ENCODE measurements at places on chromosomes 5 and 9.

DNA sequence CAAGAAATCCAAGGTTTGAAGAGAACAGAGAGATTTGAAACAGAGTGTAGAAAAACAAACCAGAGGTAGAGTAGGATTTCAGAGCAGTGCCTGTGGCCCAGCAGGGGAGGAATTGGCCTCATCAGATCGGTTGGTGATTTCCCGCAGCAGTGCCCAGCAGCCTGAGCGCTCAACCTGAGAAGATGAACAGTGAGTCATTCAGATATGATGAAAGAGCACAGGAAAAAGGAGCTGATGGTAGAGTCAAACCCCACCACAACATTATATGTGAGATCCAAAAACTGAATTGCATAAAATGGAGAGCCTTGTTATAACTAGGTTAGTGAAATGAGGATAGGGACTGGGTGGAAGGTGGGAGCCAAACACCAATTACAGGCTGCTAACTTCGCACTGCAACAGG lies 248.9 kb downstream of the PIK3R1 start:
- peak; percentile 55 for DNase-seq

DNA sequence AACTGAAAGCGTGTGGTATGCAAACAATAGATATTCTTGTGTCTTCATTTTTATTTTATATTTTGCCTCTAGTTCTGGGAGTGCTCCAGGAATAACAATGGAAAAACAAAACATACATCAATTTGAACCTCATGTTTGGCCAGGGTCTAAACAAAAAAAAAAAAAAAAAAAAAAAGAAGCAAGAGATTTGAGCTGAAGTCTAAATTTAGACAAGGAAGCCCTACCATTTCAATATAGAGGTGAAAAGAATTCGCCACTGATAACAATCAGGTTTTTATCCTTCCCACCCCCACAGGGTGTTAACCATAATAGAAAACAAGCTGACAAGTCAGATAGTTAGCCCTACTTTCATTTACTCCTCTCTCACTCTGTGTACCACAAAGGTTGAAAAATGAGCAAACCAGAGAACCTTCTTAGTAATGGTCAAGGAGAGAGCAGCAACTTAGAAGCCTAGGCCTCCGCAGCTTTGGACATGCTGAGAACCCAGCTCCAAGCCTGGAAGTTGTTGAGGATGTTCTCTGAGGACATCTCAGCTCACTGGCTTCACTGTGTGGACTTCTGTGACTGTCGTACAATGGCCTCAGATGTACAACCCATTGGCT lies 118.2 kb upstream of the HMHB1 start:
- no peak for DNase-seq

DNA sequence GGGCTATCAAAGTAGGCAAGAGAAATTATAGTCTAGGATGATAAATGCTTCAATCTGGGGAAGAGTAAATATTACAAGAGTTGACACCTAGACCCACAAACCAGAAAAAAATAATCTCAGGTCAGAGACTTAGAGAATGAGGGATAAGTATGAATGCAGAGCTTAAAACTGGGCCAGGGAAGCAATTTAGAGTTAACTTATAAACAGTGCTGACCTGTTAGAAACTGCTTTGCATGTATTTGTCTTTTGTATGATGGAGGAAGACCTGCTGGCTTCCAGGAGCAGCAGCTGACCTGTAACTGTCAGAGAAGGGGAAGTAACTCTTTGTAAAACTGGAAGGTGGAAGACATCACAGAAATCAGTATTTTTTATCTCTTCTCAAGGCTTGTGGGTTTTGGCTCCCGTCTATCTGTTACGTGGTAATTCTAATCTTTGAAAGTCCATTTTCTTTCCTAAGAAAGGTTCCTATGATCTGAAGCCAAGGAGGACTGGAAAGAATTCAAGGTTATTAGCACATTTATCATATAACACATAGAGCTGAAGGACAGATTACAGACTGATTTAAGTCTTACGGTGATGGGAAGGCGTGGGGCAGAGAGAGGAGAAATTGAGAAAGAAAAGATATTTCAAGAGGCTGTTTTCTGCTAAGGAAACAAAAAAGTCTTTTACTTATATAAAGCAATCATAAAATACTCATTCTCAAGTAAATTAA lies 114.7 kb upstream of the ADAMTS19 start:
- peak; percentile 5 for DNase-seq

DNA sequence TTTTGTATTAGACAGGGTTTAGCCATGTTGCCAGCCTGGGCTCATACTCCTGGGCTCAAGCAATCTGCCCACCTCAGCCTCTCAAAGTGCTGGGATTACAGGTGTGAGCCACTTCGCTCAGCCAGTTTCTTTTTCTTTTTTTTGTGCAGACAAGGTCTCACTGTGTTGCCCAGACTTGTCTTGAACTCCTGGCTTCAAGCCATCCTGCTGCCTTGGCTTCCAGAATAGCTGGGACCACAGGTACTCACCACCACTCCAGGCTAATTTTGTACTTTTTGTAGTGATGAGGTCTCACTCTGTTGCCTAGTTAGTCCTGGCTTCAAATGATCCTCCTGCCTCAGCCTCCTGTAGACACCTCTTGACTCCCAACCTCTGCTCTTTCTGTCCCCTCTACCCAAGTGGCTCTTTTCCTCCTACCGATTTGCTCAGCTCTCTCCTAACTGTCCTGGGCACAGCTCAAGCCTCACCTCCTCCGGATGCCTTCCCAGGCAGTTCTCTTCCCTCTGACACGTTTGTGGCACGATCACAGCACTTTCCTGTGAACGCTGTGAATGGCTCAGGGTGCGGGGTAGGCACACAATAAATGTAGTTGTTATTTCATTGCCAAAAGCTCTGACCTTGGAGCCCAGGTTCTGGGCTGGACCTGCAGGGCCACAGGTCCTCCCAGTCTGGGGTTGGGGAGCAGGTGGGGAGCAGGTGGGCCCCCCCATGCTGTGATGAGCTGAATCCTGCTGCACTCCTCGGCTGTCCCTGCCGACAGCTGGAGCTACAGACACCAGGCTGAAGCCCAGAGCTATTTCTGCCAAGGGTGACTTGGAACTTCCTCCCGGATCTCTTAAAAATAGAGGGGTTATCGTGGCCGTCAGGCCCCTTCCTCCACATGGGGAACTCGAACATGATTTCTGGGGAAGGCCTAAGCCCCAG lies 23.9 kb downstream of the GFI1B start:
- no peak for DNase-seq

GRCh38 chr5:35838370-35839042 lies 18.2 kb upstream of the IL7R start:
- DNase-seq = no peak

GRCh38 chr9:31745468-31745867 lies 639.0 kb upstream of the ACO1 start:
- DNase-seq = no peak

DNA sequence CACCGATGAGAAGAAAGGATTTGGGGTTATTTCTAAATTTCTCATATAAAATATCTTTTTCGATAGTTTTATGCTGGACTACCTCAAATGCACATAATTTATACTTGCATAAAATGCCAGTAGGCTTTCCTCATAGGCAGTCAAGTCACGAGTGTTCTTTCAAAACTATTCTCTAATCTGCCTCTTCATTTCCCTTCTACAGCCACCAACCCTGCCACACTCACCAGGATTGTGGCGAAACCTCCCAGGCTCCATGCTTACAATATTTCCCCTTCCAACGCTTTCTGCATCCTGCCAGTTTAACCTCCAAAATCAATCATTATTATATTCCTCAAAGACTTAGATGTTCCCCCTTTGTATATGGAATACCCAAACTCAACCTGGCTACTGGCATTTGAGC lies 65.4 kb downstream of the FRMD3 start:
- no peak for DNase-seq

DNA sequence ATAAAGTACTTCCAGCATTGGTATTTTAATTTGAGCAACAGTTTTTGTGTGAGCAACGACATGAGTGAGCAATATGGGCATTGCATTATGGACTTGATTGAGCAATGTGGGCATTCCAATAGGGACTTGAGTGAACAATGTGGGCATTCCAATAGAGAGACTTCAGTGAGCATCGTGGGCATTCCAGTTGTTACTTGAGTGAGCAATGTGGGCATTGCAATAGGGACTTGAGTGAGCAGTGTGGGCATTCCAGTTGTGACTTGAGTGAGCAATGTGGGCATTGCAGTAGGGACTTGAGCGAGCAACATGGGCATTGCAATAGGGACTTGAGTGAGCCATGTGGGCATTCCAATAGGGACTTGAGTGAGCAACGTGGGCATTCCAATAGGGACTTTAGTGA lies 52.2 kb downstream of the ZCCHC7 start:
- no peak for DNase-seq

- no peak for DNase-seq
Observed at GRCh38 chr9:22031655-22032411, 22.7 kb upstream of the CDKN2B start.

- DNase-seq = no peak
Observed at GRCh38 chr5:11048760-11049159, 287.7 kb upstream of the DAP start.

DNA sequence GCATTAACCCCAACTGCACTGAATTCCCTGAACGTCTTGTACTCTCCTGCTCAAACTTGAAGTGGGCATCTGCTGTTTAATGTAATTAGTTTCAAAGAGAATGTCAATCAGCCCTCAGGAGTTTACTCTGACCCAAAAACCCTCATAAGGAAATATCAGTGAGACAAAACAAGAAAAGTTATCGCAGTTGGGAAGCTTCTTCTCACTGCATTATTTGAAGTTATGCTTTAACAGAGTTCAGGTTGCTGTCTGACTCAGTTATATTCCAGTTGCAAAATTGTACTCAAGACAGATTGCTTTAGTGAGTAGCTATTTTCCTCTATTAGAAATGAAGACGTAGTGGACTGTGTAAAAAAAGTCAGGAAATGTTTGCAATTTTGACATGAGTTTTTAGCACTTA lies 52.1 kb downstream of the PPIC start:
- no peak for DNase-seq

- DNase-seq = no peak
Observed at GRCh38 chr9:108772301-108772894, 83.4 kb downstream of the ACTL7B start.

- DNase-seq = no peak
Observed at GRCh38 chr5:143459433-143459832, 55.9 kb upstream of the NR3C1 start.

DNA sequence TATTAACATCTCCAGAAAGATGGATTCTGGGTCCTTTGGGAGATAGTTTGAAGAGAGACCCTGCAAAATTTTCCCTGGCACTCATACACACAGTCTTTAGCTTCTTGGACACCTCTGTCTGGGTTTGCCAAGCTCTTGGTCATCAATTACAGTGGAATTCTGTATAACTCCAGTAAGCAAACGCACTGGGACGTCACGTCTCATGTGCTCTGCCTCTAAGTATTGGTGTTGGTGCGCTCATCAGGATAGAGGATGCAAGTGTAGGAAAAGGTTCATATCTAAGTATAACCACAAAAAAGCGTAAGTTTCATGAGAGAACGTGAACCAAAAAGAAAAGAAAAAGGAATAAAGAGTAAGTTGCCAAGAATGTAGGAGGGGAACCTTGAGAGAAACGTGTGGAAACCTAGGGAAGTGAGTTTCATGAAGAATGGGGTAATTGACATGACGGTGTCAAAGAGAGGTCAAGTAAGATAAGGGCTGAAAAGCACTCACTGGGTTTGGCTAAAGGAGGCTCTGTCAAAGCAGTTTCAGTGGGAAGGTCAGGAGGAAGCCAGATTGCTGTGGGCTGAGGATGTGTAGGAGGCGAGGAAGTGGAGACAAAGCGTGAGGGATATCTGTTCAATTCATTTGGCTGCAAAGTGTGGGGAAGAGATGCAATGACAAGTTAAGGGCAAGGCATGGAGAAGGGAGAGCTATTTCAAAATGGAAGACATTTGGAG lies 92.7 kb downstream of the RAD23B start:
- DNase-seq = peak; percentile 84

- no peak for DNase-seq
Observed at GRCh38 chr9:28301281-28301680, 728.0 kb upstream of the C9orf72 start.

DNA sequence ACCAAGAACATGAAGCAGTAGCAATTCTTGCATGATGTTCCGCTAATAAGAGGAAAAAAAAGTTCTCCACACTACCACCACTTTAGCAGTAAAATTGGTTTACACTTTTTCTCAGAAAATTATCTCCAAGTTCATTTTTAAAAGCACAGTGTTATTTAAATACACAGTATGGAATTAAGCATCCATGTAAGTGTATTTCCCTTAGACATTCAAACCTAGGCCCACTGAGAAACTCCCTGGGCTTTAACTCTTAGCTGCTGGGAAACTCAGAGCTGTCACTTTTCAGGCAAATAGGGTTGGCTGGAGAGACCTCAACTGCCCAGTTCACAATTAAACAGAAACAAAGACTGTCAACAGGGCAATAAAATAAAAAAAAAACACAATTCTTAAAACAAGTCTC lies 2.7 kb downstream of the GNAQ start:
- no peak for DNase-seq

DNA sequence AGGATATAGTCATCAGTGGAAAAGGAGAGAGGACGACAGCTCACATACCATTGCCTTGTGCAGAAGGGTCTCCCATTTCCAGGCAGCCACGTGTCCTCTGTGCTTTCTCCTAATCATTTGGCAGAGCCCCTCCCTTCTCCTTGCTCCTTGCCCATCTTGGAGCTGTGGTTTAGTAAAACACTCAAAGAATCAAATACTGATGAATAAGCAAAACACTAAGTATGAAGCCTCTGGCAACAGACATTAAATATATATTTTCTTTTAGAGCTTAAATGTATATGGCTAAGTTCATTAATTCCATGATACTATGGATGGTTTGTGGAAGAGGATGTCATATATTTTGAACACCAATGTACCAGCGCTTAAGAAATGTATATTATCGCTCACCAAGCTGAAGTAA lies 278.5 kb downstream of the SAXO1 start:
- DNase-seq = no peak

- no peak for DNase-seq
Observed at GRCh38 chr5:104702212-104702611, 1139.6 kb upstream of the NUDT12 start.

DNA sequence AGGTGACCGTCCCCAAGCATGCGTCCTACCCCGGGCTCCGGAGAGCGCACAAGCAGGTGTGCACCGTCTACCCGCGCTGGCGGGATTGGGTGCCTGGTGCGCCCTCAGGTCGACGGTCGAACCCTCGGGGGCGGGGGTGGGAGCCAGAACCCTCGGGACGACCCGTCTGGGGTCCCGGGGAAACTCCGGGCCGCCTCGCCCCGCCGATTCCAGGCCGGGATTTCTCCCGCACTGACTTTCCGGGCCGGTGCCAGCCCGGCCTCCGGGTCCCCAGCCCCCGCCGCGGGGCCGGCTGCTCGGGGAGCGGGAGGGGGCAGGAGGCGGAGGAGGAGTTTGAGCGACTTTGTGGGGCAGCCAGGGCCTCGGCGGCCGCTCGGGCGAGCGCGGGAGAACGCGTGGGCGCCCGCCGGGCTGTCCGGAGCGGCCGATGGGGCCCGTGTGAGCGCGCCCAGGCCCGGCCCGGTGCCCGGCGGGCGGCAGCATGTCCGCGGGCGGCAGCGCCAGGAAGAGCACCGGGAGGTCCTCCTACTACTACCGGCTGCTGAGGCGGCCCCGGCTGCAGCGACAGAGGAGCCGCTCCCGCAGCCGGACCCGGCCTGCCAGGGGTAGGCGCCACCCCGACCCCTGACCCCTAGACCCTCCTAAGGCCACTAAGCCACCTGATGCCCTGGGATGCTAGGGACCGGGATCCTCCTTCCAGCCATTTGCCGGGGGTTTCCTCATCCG lies at the start of gene DAB2IP:
DAB2IP (plus strand) TSS at position 340 of the 726 bp plus-strand sequence; CDS start at position 482, 142 bp downstream.
- peak; percentile 63 for DNase-seq

All from cardiac muscle cell (in vitro differentiated cells and primary cell).